ENCODE measurements at places on chromosomes 16 and 17.
A peak's percentile ranks its signal among the peaks of the same experiment; 100 is the strongest.

- peak; percentile 84 for DNase-seq
Observed at GRCh38 chr17:51869387-51869786, 289.1 kb downstream of the CA10 start.

DNA sequence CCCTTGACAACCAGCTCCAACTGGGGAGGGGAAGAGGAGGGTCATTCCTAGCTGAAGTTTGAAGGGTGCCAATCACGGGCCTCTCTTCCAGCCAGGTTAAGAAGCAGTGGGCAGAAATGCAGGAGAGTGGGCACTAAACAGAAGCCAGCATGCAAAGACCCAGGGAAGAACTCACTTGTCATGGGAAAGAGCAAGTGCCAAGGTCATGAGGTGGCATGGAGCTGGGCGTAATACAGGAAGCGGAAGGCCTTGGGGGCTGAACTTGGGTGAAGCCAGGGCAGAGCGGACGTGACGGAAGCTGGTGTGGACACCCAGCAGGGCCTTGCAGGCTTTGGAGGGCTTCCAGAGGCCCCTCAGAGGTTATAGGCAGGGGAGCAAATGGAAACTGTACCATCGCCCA is 302.1 kb downstream of the MAF start:
- no peak for DNase-seq

DNA sequence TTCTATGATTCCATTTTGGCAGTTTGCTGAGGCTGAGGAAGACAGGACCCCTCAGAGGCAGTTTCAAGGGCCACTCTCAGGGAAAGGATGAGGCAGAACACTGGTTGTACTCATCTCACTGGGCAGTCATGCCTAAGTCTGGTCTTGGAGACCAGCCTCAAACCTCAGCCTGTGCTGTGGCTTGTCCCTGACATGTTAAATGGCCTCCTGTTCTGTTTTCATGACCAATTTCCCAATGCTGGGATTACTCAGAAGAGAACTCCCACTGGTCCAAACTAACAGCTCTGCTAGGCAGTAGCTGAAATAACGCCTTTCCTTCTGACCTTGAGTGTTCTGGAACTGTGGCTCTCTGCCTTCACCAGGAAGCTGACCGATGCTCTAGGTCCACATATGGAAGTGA is 8.4 kb upstream of the SPDYE4 start:
- no peak for DNase-seq

GRCh38 chr17:4150096-4150495 is 7.1 kb downstream of the CYB5D2 start:
- DNase-seq = no peak

GRCh38 chr16:86227801-86228200 is 282.5 kb upstream of the FOXF1 start:
- DNase-seq = no peak

- no peak for DNase-seq
Observed at GRCh38 chr17:42809250-42809649, 10.6 kb downstream of the CNTD1 start.

DNA sequence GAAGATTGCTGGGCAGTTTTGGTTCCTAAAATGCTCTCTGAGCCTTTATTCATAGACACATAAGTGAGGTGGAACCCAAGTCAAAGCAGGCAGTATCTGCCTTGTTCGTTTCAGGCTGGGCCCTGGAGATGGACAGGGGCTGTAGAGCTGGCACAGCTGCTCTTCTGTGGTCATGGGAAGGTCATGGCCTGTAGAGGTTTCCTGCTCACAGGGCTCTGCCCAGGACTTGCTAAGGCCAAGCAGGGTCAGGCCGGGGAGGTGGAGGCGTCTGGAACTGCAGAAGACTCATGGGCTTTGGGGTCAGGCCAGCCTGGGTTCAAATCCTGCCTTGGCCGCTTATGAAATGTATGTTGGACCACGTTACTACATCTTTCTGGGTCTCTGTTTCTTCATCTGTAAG is 50.2 kb downstream of the IRX5 start:
- DNase-seq = no peak

DNA sequence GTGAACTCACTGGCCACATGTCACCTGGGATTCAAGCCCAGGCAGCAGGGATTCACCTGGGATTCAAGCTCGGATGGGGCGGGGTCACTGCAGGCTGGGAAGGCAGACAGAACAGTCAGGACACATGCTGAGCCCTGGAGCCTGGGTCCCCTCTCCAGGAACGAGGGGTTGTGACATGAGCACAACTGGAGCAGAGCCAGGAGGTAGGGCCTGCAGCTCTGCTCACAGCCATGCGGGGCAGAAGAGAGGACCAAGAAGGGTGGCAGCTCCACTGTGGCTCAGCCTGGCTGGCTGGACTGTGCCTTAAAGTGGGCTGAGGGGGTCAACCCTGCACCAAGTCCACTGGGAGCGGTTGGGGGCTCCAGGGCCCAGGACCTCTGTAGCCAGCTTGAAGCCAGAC is 150.1 kb downstream of the RAB11FIP4 start:
- no peak for DNase-seq

- DNase-seq = peak; percentile 94
Observed at GRCh38 chr17:36761203-36761950, 160.0 kb downstream of the MRM1 start.
